ENCODE measurements at places on chromosomes 4 and X.
A peak's percentile ranks its signal among the peaks of the same experiment; 100 is the strongest.

- no peak for DNase-seq
Observed at GRCh38 chr4:891747-892146, 40.4 kb downstream of the GAK start.

GRCh38 chrX:152177497-152178269 is 39.3 kb upstream of the MAGEA10 start:
- no peak for DNase-seq

DNA sequence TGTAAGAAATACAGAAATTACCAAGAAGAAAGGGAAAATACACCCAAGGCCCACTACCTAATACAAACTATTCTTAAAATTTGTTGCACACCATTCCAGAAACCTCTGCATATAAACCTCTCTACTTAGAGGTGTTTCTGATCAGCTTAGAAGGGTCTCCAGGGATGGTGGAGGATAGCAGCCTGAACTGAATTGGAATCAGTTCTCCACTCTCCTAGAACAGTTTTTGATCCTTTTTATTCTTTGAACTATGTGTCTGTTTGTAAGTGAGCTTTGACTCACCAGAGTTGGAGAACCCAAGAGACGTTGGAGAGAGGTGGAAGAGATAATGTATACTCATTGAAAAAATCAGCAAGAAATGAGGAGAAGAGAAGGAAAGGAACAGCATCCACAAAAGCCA is 96.6 kb upstream of the OTUD4 start:
- DNase-seq = no peak

GRCh38 chrX:131063613-131064012 is 5.5 kb downstream of the ARHGAP36 start:
- no peak for DNase-seq

DNA sequence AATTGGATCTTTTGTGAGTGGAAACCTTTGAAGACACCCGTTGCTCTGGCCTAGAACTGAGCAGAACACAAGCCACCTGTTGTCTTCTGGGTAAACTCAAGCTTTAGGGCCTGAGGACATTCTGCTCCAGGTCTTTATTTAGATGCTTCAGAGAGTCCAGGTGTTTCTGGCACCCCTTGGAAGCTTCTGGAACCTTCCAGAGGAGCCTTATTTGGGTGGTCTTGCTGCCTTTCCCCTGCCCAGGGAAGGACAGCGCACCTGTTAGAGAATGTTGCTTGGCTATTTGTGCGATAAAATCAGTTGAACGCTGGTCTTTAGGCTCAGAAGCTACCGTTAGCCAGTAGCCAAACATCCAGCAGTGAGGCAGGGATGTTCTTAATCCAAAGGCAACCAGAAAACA is 3.0 kb downstream of the ZNF275 start:
- DNase-seq = no peak

- no peak for DNase-seq
Observed at GRCh38 chrX:39749135-39749534, 348.6 kb downstream of the BCOR start.

GRCh38 chr4:55256787-55257186 is 89.3 kb upstream of the SRD5A3 start:
- DNase-seq = no peak

GRCh38 chrX:56550667-56551066 is 12.8 kb upstream of the UBQLN2 start:
- DNase-seq = no peak

DNA sequence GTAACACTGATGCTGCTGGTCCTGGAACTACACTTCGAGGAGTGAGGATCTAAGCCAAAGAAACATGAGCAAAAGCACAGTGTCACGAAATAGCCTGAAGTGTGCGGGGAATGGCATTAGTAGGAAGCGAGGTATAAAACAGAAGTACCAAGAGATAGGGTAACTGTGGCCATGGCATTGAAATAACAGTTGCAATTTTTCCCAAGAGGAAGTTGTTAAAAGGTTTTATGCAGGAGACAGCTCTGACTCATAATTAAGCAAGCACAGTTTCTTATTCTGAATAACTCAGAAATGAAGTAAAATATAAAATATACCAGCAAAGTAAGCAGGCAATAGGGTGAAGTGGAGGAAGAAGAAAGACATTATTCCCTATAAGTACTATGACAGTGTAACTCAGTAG is 90.3 kb upstream of the TMEM150C start:
- no peak for DNase-seq

GRCh38 chr4:32986236-32986635 is 2266.1 kb downstream of the PCDH7 start:
- DNase-seq = no peak

- DNase-seq = no peak
Observed at GRCh38 chrX:120377179-120377578, 15.3 kb downstream of the ATP1B4 start.

- no peak for DNase-seq
Observed at GRCh38 chr4:121656269-121656641, 40.5 kb downstream of the ANXA5 start.

- no peak for DNase-seq
Observed at GRCh38 chr4:141567326-141567915, 69.0 kb upstream of the IL15 start.

DNA sequence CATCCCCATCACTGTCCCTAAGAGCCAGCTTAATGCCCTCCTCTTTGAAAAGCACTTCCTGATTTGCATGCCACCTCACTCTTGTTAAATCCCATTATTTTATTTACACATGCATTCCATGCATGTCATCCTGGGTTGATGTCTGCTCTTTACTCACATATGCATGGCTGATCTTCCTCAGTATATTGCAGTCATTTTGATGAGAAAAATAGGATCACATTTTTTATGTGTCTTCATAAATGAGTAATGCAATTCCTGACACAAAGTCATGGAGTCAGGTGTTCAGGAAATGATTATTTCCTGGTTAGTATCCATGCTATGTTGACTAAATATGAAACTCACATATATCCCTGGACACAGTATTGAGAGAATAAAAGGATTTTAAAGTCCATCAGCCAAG is 204.7 kb downstream of the SLIT2 start:
- no peak for DNase-seq

GRCh38 chr4:187477224-187477623 is 518.3 kb upstream of the ZFP42 start:
- DNase-seq = no peak

- DNase-seq = no peak
Observed at GRCh38 chrX:44055638-44056037, 82.4 kb upstream of the NDP start.

- no peak for DNase-seq
Observed at GRCh38 chr4:143189528-143189927, 4.8 kb downstream of the USP38 start.

- no peak for DNase-seq
Observed at GRCh38 chr4:1600811-1601532, 83.1 kb downstream of the FAM53A start.

- no peak for DNase-seq
Observed at GRCh38 chr4:23369331-23369730, 520.5 kb downstream of the PPARGC1A start.

- DNase-seq = peak; percentile 51
Observed at GRCh38 chr4:168831919-168832762, 177.9 kb downstream of the CBR4 start.

DNA sequence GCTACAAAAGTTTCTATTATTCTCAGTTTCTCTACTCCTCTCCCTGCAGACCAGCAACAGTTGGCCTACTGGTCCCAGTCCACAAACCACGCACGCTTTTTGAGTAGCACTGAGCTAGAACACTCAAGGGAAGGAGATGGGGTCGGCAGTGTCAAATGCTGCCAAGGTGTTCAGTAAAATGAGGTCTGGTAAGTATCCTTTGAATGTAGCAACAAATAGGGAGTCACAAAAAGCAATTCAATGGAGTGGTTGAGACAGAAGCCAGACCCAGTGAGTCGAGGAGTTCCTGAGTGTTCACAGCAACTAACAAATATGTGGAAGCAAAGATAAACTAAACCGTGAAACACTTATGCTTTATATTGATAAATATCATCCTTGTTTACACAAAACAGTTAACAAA is 355.7 kb downstream of the MID1IP1 start:
- no peak for DNase-seq

- DNase-seq = no peak
Observed at GRCh38 chr4:186021461-186022167, 47.3 kb upstream of the TLR3 start.

DNA sequence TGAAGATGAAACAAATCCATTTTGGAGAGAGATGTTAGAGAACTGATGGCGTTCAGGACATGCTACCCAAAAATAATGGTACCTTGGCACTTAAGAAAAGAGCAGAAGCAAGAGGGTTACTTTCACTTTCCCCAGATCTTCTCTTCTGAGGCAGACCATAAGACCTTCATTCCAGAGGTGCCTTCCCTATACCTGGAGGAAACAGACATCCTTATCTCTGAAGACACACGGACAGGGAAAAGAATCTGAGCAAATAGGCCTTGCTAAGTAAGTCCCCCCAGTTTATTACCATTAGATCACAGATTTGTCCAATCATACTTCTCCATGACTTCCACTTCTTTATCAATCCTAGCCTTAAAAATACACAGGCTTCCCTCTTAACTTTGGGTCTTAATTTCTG is 2.0 kb upstream of the FGF2 start:
- DNase-seq = no peak

DNA sequence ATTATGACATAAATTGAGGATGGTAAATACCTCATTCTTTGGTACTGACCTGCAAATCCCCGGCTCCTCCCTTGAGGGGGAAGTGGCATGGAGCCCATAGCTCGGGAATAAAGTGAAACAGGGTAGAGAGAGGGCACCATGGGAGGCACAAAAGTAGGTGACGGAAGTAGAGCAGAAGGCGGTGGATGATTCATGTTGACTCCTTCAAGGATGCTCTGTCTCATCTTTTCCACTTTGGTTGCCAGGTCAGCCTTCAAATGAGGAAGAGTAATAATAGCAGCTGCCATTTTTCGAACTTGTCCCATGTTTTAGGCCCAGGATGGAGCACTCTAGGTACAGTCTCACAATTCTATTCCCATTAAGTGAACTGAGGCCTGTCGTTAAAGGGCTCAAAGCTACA is 41.4 kb upstream of the PHF8 start:
- DNase-seq = no peak

GRCh38 chrX:120514236-120514635 is 45.1 kb upstream of the LAMP2 start:
- no peak for DNase-seq

DNA sequence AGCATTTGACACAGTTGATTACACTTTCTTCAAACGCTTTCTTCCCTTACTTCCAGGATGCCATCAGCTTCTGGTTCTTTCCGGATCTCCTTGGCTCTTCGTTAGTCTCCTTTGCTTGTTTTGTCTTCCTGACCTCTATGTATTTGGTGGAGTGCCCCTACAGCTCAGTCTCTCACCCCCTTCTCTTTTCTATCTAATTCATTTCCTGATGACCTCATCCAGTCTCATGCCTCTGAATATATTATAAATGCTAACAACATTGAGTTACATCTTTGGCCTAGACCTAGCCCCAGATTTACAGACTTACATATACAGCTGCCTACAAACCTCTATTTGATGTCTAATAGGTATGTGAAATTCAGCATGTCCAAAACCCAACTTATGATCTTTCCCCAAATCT is 16.5 kb upstream of the LEF1 start:
- no peak for DNase-seq

DNA sequence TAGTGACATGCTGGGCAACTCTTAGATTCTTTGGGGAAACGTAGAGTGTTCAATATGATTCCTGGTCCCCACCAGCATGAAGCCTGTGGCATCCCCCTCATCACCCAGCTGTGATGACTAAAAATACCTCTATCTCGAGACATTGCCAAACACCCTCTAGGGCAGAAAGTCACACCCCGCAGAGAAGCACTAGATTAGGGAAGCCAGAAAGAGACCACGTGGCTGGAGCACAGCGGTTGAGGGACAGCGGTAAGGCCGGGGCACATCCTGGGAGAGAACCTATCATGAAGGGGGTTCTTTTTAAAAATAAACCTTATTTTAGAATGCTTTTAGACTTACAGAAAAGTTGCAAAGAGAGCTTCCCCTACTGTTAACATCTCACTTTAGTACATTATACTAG is 11.0 kb downstream of the FAT1 start:
- DNase-seq = no peak

DNA sequence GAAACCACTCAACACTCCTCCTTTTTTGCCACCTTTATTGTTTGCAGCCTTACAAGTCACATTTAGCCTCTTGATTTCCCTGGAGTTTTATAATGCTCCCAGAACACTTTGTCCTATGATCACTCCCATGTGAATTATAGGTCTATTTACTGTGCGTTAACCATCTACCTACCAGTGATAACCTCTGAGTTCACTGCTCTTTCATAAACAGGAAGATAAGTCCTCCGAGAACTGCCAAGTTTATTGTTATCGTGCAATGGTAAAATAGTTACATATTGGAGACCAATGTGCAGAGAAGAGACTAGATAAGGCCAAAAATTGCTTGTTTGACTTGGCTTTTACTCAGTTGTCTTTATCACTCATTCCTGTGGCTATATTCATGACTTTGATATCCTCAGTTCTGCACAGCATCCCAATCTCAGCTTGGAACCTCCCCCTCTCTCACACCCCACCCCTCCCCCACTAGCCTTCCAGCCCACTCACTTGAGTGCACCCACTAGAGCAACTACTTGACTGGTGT is 12.9 kb upstream of the NUDT9 start:
- DNase-seq = no peak

DNA sequence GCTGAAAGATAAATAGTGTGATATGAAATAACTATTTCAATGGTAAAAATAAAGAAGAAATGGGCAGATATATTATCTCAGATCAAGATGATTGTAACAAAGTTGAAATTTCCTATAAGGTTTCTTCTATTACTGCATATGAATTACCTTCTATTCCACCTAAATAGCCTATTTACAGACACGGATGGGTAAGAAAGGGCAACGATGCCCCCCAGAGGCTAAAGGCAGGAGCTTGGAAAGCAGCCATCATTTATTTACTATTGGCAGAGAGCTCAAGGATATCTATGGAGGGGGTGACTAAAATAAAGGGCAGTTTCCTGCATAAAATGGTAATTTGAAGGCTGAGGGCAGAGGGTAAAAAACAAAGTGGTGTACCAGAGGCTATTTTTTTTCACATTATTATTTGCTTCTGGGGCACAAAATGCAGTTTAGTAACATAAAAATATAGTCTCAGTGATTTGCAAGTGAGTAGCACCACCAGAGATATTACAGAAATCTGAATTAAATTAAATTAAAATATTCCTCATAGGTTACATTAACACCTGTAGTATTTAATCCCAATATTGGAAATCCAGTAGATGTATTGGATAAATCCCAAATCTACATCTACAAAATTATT is 123.1 kb downstream of the BTC start:
- DNase-seq = peak; percentile 31

DNA sequence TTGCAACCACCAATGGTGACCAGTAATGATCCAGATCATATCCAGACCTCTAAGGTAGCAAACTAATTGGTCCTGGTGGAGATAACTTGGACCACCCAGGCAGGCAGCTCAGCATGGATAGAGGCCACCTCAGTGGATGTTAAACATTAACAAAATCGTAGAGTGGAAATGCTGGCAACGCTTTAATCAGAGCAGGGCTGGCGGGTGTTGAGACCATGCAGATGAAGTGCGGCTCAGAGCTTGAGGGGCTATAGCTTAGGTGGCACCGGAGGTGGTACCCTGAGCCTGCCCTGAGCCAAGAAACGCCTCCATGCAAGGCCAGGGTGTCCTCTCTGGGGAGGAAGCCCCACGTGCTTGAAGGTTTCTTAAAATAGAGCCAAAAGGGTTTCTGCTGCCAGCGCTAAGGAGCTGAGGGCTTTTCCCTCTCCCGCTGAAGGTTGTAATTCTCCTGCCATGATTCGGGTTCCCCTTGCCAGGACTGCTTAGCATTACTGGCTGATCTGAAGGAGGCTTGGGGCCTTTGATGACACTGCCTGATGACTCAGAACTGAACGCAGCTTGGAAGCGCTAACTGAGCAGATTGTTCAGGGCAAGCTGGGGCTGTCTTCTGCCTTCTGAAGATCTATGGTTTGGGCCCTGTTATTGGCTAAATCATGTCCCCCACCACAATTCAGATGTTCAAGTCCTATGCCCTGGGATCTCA is 177.8 kb upstream of the ATP6AP2 start:
- no peak for DNase-seq
